ENCODE measurements at places on chromosomes 6 and 20.

- no peak for DNase-seq
Measured at GRCh38 chr6:28768187-28768913, 155.4 kb downstream of the TRIM27 start.

DNA sequence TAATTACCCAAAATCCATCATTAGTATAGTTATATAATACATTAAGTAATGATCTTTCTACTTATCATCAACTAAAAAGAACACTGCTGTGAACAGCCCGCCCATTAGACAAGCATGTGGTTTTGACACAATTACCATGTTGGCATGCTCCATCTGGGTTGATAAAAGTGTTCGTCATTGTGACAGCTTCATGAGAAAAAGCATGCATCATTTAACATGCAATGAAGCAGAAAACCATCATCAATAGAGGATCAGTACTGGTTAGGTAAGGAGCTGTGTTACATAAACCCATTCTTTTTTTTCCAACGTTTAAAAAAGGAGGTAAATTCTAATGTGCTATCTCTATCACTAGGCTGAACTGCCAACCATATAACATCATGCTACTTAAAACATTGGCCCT, 101.9 kb downstream of the EPB41L2 start:
- DNase-seq, result no peak

- no peak for DNase-seq
Measured at GRCh38 chr6:76681781-76682180, 609.3 kb upstream of the IMPG1 start.

GRCh38 chr6:5556011-5556410, 294.7 kb downstream of the FARS2 start:
- no peak for DNase-seq

GRCh38 chr6:105363100-105363754, 39.7 kb downstream of the PREP start:
- DNase-seq, result no peak

Measured in stimulated activated CD8-positive, alpha-beta memory T cell treated with anti-CD3 and anti-CD28 coated beads, Interleukin-7, amount 100 ng/mL, for 1 hour (primary cell).